ENCODE measurements at places on chromosomes 4 and X. TPM values are rescaled to one million over a fixed set of nuclear protein-coding genes. Genes with fewer than 3 reads are reported as not detected.

DNA sequence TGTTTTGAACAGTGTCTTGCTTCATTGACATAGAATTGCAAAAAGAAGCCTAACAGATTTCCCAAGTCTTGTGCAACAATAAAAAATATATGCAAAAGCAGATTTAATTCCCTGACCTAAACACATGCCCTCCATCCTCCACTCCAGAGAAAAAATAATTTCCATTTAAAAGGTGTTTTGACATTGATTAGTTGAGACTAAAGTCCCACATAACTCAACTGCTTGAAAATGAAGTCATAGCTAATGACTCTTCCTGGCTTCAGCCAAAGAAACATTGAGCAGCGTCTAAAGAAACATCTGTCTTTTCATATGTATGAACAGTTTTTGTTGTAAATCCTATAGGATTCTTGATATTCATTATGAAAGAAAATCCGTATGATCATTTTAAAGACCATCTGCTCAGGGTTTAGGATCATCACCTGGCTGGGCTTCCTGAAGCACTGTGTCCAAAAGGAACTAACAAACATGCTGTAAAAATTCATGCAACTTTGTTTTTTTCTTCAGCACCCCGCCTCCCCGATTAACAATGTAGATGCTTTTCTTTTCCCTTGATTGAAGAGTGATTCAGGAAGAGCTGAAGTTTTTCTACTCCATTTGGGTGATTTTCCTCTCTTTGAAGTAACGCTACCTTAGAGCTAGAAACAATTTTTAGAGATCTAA, 273.4 kb downstream of the HS3ST1 start:
- DNase-seq, result no peak

DNA sequence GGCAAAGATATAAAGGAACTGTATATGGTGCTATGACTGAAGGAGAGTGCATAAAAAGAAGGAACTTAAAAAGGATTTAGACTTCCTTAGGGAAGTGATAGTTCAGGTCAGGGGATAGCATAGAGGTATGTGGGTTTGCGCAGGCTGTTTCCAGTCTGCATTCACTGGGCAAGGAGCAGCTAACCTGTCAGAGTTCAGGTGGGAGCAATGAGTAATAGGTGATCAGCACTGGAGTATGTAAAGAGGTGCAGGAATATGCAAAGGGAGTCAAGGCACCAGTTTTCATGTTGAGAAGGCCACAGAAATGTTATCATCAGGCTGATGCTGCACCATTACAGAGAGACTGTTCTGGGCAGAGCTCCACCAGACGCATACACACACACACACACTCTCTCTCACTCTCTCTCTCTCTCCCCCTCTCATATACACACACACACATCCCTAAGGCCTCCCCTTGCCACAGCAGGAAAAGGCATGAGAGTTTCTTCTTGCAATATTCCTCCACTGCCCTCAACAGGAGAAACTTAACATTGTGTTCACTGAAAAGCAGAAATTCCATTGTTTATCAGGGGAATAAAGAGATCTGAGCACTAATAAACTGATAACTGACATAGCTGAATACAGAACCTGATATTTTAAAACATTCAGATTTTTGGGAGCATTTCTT, 256.4 kb upstream of the GRID2 start:
- no peak for DNase-seq

DNA sequence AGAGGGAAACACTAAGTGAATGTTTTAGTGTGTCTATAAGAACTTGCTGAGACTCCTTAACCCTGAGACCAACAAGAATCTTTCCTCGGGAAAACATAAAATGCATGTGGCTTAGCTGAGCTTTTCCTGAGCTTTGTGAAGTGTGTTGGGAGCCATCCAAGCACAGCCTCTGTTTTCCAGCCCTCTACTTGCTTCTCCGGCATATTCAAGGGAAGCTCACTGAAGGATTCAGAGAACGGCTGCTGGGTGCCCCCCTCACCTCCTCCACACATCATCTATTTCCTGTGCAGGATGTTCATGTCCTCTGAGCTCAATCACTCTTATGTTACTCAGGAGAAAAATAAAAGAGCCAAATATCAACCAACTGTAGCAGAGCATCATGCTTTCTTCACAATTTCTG, 492.1 kb downstream of the IL15 start:
- DNase-seq, result no peak

- no peak for DNase-seq
Measured at GRCh38 chr4:3485011-3485791, 22.1 kb downstream of the DOK7 start.

DNA sequence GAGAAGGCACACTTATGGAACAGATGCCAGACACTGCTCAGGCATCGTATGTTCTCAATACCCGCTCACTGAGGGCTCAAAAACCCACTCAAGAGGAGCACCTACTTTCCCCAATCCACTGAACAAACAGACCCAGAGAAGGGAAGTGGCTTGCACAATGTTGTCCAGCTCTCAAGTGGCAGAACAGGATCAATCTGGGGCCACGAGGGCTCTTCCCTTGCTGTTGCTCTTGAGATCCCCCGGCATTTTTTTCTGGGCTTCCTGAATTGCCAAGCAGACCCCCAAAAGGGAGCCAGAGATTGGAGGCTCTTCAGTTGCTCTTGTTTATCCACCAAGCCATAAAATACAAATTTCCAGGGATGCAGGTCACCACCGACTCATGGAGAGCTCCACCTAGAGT, 35.7 kb downstream of the IDS start:
- no peak for DNase-seq

DNA sequence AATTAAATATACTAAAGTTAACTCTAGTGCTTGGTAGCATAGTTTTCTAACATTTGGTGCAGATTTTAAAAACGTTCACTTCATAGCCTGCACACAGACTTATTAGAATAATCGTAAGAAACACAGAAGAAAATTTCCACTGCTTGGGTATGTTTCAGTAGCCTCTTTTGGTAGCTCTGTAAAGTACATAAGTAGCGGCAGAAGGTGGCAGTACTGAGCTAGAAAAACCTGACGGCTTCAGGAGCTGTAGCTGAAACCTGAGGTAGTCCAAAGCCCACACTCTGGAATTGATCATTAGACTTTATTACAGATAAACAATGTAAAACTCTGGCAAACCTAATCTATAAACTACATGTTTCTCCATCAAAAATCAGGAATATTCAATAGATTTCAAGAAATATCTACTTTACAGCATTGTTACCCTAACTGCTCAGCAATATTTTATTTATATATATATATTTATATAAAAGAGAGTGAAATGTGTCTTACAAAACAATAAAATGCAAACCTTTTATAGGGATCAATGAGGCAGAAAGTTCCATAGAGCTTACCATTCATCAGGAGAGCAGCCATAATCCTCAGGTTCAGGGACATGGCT, 88.2 kb downstream of the ATP8A1 start:
- DNase-seq, result no peak

GRCh38 chrX:69033936-69034335, 131.3 kb downstream of the PJA1 start:
- no peak for DNase-seq

GRCh38 chr4:141713771-141714445, 77.5 kb downstream of the IL15 start:
- no peak for DNase-seq

IL3RA gene
- 0.77 TPM for total RNA-seq

DNA sequence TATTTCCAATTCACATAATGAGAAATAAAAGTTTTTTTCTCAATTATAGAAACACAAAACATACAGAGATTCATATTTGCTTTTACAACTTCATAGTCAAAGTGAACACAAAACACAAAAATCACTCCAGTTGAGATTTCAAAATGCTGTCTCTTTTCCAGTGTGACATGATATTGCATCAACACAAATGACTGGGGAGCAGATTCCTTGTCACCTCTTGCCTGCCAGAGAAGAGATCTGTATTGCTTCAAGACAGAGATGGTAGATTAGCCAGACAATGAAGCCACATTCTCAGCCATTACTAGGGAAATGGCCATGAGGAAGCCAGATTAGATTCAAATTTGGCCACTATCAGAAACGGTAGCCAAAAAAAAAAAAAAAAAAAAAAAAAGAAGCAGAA, 2313.1 kb upstream of the AGA start:
- DNase-seq, result no peak

Measured in activated naive CD8-positive, alpha-beta T cell treated with anti-CD3 and anti-CD28 coated beads, Interleukin-2, amount 10 ng/mL, durations not matched to agents 7 days and 5 days (primary cell).